CD4-positive, alpha-beta T cell treated with Interferon gamma for 1 hour (primary cell): ENCODE measurements at places on chromosomes 13 and 19.

- DNase-seq: no peak
Observed at GRCh38 chr13:103859952-103860351, 793.7 kb upstream of the SLC10A2 start.

- no peak for DNase-seq
Observed at GRCh38 chr13:111404746-111405145, 84.3 kb downstream of the TEX29 start.

GRCh38 chr13:67740871-67741535 lies 510.9 kb upstream of the PCDH9 start:
- DNase-seq: no peak

- no peak for DNase-seq
Observed at GRCh38 chr13:110233181-110233950, 73.6 kb downstream of the COL4A1 start.

DNA sequence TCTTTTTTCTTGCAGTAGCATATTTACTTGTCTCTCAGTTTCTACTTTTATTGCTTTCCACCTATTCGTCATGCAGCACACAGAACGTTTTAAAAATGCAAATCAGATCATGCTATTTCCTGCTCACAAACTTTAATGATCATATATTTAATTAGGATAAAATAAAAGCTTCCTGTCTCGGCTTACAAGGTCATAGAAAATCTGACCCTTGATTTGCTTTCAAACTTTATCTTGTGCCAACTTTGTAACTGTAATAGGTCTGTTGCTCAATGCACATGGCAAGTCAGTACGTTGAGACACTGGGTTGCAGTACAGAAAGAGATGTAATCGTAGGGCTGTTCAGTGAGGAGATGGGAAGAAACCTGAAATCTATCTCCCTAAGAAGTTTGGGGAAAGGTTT lies 95.6 kb upstream of the CSNK1A1L start:
- DNase-seq: no peak

DNA sequence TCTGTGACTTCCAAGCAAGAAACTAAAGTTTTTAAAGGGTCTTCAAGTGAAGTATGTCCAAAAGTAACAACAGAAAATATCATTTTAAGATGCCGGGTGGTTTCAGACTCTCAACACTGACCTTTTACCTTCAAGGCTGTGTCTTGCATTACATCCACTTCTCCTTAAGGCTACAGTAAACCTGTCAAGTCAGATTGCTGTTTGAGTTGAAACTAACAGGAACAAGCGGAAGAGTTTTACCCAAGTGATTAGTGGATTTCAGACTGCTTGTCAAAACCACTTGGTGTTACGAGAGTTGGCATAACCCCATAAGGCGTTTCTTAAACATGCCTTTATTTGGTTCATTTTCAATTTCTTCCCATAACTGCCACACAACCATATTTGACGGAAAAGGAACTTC lies 283.1 kb downstream of the DCT start:
- no peak for DNase-seq

DNA sequence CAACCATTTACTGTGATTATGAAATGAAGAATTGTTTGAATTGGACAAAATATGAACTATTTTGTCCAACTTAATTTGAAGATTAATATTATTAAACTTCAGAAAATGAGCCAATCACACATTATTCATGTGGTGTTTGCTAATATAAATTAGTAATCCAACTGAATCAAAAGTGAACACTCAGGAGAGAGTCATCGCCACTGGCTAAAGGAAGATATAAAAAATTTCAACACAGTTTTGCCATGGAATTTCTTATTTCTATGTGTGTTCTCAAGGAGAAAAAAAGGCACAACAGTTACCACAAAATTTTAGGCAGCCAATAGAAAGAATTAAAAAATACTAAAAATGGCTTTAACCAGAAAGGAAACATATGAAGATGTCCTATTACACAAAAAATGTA lies 2683.8 kb downstream of the PCDH9 start:
- no peak for DNase-seq

- no peak for DNase-seq
Observed at GRCh38 chr13:72379581-72379980, 347.8 kb downstream of the MZT1 start.

GRCh38 chr13:98496966-98497365 lies 79.9 kb downstream of the STK24 start:
- DNase-seq: no peak

GRCh38 chr19:29810504-29810871 lies 1.3 kb upstream of the CCNE1 start:
- DNase-seq: no peak

GRCh38 chr13:43354153-43354945 lies 331.0 kb downstream of the DNAJC15 start:
- DNase-seq: no peak

GRCh38 chr19:31000913-31001312 lies 348.3 kb downstream of the TSHZ3 start:
- DNase-seq: no peak

GRCh38 chr13:99689955-99690354 lies 188.7 kb downstream of the TM9SF2 start:
- no peak for DNase-seq
